ENCODE measurements at places on chromosomes 4 and X.
A peak's percentile ranks its signal among the peaks of the same experiment; 100 is the strongest.

GRCh38 chr4:27791640-27792039, 931.0 kb downstream of the STIM2 start:
- no peak for DNase-seq

- no peak for DNase-seq
These were observed 602.4 kb upstream of the PRKX start for GRCh38 chrX:4315891-4316290.

- no peak for DNase-seq
These were observed 21.3 kb downstream of the PLRG1 start for GRCh38 chr4:154528869-154529268.

DNA sequence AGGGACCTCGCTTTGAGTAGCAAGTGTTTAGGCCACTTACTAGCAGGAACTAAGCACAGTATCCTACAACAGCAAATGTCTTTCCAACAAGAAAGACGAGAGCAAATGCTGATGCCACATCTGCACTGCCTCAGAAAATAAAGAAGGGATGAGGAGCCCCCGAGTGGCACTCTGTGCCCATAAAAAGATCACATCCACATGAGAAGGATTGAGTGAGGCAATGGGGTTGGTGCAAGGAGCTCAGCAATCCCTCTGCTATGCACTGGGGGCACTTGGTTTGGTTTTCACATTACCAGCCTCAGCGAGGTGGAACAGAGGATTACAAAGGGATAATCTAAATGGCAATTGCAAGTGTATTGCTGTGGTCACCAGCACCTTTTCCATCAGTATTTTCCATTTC, 252.8 kb upstream of the SLC7A11 start:
- no peak for DNase-seq

- peak; percentile 3 for DNase-seq
These were observed 14.1 kb downstream of the PSAPL1 start for GRCh38 chr4:7420661-7421040.

GRCh38 chr4:110091434-110092140, 106.8 kb downstream of the ELOVL6 start:
- no peak for DNase-seq

GRCh38 chr4:90146306-90146705, 19.1 kb downstream of the CCSER1 start:
- DNase-seq = no peak

DNA sequence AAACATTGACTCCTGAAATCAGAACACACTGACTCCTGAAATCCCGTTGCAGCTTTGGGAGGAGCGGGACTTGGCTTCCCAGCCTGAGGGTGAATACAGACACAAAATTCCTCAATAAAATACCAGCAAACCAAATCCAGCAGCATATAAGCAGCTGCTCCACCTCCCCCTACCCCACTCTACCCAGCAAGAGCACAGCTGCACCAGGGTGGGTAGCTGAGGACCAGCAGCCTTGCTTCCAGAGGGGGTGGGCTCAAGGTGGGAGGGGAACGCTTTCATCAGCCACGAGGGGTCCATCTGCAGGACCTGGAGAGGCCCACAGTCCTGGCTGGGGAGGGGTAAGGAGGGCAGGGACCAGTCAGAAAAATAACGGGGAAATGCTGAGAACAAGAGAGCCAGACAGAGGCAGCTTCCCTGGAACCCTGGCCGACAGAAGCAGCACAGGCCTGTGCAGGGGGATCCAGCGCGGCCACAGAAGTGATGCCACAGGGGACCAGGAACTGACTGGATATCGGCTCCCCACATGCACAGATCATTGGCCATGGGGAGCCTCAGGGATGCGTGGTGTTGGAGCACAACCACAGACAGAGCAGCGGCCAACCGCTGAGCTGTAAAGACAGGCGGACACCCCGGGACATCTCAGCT, 49.8 kb downstream of the FGFRL1 start:
- DNase-seq = no peak

DNA sequence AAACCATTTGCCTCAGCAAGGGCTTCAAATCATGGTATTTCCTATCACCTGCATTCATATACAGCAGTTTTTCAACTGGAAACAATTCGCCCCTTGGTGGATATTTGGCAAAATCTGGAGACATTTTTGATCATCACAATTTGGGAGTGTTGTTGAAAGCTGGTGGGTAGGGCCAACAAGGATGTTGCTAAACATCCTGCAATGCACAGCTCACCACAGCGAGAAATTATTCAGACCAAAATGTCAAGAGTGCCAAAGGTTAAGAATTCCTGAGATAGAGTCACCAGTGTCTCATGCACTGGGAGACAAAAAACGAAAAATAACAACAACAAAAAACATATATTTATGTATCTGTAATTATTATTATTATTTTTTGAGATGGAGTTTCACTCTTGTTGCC, 435.2 kb upstream of the CTSO start:
- DNase-seq = no peak

DNA sequence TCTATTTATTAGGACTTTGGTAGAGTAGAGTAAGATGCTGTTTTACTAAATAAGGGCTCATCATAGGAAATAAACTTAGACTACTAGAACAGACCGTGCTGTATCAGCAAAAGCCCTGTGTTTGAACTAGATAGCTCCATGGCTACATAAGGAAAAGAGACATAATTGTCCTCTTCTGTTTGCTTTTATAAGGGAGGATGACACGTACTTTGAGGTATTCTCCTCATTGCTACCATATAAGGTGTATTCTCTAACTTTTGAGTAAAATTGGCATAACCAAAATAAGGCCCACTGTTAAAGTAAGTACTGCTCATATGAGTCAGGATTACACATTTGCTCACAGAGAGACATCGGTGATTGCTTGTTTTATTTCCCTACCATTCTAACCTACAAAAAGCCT, 64.3 kb downstream of the PDLIM5 start:
- DNase-seq = no peak

GRCh38 chrX:139508099-139508498, 22.4 kb upstream of the F9 start:
- no peak for DNase-seq

- DNase-seq = no peak
These were observed 135.3 kb downstream of the SHROOM3 start for GRCh38 chr4:76570141-76570973.

- DNase-seq = no peak
These were observed 390.9 kb downstream of the TEX13C start for GRCh38 chrX:125710403-125711062.

DNA sequence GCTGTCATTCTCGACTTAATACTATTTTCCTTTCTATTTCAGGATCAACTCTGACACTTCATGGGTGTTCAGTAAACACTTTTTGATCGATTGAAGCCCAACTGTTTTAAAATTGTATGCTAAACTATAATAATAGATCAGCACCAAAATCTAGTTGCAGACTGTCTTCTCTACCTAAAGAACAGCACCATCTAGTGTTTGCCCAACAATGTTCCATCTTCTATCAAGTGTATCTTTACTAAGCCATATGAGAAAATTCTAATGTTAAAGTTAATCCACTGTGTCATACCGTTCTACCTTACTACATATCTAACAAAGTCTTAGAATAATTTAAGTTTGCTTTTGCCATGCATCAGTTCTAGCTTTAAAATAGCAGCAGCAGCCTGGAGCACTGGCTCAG, 113.0 kb upstream of the PRDX4 start:
- no peak for DNase-seq
